Stimulated activated CD4-positive, alpha-beta T cell treated with anti-CD3 and anti-CD28 coated beads, TNF-alpha, amount 100 ng/mL, for 1 hour (primary cell): ENCODE measurements at places on chromosomes 16 and 17.

- no peak for DNase-seq
Measured at GRCh38 chr17:5786510-5786875, 202.2 kb upstream of the NLRP1 start.

- no peak for DNase-seq
Measured at GRCh38 chr17:11326492-11326891, 85.5 kb downstream of the SHISA6 start.

GRCh38 chr16:67783353-67783725 lies 23.0 kb downstream of the RANBP10 start:
- no peak for DNase-seq

- no peak for DNase-seq
Measured at GRCh38 chr17:37148156-37148555, 199.4 kb downstream of the AATF start.

- DNase-seq: no peak
Measured at GRCh38 chr17:62760945-62761267, 47.2 kb downstream of the MARCHF10 start.

- DNase-seq: peak; percentile 59
Measured at GRCh38 chr17:63701868-63702720, 2.2 kb upstream of the LIMD2 start.
